PC-3 (cell line): ENCODE measurements at places on chromosomes 2 and 18. TPM values are rescaled to one million over a fixed set of nuclear protein-coding genes. Genes with fewer than 3 reads are reported as not detected.

- DNase-seq, result no peak
Observed at GRCh38 chr2:235445116-235445515, 48.7 kb upstream of the AGAP1 start.

Gene LNPK
- total RNA-seq, result 19.5 and 21.9 TPM in 2 replicates

Gene COLEC12
- 0.04 TPM in 1 of 2 replicates, not detected in the other for total RNA-seq

- no peak for DNase-seq
Observed at GRCh38 chr2:72007402-72007801, 140.3 kb downstream of the CYP26B1 start.

GRCh38 chr2:20141806-20142205 is 83.1 kb downstream of the SDC1 start:
- DNase-seq, result no peak
